ENCODE measurements at places on chromosomes 4 and X.

DNA sequence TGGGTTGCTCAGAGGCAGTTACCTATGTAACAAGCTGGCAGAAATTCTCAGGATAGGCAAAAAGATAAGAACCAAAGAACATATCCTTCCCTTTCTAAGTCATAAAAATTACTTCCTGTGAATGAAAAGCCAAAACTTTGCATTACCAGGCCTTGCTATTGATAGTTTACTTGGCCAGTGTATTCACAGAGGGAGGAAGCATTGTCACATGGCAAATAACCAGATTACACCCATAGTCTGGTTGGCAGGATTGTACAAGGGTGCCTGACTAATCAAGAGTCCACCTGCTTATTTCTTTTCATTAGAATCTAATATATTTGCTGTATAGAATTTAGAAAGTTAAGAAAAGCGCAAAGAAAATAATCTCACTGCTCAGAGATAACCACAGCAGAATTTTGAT, 14.1 kb downstream of the XIAP start:
- no peak for DNase-seq

- DNase-seq = no peak
Observed at GRCh38 chrX:70105229-70105628, 28.0 kb upstream of the IGBP1 start.

DNA sequence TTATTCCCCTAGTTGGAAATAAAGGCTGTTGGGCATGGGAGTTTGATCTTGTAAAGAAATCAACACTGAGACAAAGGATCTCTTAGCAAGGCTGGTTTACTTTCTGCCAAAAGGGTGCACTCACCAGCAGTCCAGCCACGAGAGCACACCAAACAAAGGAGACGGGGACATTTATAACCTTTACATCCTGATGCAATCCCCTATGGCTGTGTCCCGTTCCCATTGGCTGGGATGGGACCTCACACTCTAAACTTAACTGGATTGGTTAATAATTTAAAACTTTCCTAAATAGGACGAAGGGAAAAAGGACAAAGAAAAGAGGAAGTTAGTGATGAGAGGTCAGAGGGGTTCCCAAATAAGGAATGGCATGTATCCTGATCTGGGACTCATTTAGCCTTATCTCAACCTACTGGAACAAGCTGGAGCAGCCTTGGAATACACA, 17.9 kb downstream of the METAP1 start:
- DNase-seq = no peak

DNA sequence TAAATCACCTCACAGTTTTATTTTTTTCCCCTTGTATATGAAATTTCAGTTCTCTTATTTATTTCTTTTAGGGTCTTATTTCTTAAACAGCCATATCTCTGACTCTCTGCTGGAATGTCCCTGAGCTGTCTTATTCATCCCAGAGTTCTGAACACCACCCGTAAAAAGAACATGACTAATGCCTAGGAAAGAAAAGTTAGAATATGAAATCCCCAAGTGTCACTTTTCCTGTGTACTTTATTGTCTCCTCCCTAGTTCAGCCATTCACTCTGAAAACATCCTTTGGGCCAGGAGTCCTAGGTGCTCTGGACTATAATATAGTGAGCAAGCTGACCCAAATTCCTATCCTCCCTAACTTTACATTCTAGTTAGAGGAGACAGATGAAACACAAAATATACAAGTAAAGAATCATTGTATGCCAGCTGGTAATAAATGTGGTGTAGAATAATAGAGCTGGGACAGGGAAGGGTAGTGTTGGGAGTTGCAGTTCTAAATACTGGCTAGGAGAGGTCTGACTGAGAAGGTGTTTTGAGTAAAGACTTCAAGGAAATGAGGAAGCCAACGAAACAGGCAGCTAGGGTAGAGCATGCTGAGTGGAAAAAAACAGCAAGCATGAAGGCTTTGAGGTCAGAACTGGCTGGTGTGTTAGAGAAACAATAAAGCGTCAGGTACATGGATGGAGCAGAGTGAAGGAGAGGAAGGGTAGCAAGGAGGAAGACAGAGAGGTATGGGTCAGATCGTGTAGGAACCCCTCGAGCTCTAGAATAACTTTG, 40.6 kb upstream of the FTHL17 start:
- no peak for DNase-seq

DNA sequence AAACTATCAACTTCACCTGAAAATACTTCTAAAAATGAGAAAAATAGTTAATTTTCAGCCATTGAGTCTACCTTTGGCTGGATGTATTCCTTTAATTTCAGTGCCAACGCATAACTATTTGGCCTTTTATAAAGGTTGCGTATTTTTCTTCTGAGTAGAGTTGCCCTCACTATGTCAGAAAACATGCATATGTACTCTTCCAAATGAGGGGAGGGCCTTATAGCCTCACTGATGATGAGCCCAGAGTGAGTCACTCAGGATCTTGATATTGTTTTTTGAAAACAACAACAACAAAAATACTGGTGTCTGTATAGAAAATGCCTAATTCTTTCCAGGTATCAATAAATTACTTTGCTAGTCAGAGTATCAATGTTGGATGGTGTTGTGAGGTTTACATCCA, 349.3 kb downstream of the FBXO8 start:
- DNase-seq = no peak

All from brain pericyte (primary cell).